Activated CD4-positive, CD25-positive, alpha-beta regulatory T cell treated with anti-CD3 and anti-CD28 coated beads, Interleukin-2, amount 50 U/mL, for 16 hours (primary cell): ENCODE measurements at places on chromosomes 13 and 19.

GRCh38 chr13:36126491-36126890 is 4.7 kb downstream of the DCLK1 start:
- no peak for DNase-seq

DNA sequence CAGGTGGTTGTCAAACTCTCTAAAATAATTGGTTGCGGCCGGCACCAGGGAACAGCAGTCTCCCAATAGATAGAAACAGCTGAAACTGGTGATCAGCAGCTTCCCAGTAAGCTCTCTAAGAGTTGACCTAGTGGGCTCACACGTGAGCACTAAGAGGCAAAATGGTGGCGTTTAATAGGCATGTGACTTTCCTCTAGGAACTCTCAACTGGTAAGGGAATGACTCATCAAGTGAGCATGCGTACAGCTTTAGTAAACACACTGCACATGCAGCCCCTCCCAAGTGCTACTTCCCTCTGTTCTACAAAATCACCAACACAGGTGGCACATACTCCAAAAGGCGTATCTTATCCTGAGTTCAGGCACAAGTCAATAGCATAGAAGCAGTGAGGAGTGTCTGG is 41.7 kb downstream of the TNFSF11 start:
- no peak for DNase-seq

DNA sequence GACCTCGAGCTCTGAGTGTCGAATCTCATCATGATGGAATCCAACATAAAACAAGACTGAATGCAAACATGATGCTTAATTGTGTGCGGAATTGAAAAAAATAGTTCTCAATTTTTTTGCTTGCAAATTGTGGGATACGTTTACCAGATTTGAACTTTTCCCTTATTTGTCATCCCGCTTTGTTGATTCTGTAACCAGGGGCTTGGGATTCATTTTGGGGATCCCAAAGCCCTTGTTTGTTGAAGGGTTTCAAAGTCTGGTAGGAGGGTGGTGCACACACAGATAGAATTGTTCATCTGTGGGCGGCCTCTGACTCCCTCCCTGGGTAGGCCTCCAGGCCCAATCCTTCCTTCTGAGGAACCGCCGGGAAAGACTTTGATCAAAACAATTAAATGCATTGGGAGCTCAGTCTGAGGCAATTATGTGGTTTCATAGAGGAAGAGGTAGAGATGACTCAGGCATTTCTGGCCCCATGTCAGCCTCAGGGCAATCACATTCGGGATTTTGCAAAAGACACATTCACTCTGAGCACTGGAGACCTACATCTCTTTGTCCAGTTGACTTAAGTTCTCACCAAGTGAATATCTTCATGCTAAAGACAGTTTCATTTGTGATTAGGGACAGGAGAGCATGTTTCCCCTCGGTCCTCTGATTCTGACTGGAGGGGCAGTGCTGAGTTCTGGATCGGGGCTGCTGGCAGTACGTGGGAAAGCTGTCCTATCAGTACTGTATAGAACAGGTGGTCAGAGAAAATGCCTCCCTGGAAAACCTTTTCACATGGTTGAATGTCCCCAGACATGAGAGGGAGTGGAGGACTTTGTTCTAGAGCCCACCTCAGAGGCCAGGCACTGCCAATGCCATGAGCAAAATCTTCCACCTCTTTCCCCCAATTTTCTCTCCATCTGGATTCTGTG is 27.8 kb upstream of the IGFL4 start:
- DNase-seq = no peak

- DNase-seq = no peak
These were observed 1216.0 kb downstream of the SLITRK5 start for GRCh38 chr13:88887045-88887662.

GRCh38 chr19:55305491-55305890 is 19.6 kb downstream of the TMEM150B start:
- no peak for DNase-seq

DNA sequence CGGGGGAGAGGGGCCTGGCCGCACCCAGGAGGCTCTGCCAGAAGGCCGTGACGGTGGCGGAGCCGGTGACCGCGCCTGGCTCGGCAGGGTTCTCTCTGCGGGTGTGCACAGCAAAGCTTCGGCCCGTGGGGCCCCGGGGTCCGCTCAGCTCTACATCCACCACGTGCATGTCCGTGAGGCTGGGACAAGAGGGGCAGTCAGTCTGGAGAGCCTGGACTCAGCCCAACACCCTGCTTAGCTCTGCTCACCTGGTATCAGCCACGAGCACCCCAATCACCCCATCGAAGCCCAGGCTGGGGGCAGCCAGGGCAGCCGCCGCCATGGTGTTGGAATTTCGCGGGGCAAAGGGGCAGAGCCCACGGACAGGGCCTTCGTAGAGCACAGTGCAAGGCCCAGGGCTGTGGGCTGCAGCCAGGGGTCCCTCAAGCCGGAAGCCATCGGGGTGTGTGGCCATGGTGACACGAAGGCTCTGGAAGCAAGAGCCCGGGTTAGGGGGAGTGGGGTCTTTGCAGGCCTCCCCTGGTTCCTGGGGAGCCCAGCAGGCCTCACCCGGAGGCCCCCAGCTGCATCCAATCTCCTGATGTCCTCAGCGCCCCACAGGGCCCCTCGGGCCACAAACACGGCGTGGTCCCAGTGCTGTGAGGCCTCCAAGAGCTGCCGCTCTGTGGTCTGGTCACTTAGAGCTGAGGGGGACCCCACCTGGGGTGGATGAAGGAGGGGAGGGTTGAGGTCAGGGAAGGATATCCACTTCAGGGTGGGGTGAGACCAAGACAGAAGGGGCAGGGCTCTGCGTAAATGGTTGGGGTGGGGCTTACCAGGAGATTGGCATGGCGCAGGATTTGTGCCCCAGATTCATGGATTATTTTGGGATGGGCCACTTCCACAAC is 1.4 kb downstream of the ASPDH start:
- DNase-seq = no peak

DNA sequence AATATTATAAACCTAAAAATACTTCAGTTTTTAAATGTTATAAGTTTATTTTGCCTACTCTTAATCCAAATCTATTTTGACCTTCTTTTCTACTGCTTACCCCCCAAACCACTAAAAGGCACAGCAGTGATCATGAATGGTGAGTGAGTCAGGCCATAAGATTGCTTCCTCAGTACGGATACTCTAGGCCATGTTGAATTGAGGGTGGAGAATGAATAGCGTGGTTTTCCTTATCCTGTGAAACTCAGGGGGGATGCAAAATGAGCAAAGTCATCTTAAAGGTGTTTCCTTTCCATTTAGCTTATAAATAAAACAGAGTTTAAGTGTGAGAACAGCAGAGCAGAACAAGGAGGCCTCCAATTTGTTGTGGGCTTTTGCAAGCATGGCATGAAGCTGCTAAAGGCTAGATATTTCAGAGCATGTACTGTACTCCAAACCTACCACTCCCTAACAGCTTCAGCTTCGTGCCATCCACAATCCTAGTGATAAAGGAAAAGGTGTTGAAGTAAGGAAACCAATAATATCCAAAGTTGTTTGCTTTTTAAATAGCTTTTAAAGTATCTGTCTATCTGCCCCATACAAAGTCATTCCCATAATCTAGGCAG is 25.0 kb downstream of the SERPINE3 start:
- DNase-seq = no peak

- DNase-seq = no peak
These were observed 19.8 kb upstream of the ISYNA1 start for GRCh38 chr19:18457483-18458331.

DNA sequence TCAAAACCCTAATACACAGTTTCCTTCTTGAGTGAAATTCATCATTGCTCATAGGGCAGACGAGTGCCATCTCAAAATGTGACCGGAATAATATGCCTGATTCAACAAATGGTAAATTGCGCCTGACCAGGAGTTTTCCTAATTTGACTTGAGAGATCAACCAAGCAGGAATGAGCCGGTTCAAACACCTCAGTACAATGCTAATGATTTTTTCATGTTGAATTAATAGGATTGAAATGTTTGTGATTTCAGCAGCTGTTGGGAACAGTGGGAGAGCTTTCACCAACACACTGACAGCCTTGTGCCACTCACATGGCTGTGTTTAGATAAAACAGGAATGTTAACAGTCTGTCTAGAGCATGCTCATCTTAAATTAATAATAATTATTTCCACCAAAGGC is 484.8 kb downstream of the PCDH9 start:
- DNase-seq = no peak

GRCh38 chr13:104616990-104617389 is 1550.8 kb upstream of the SLC10A2 start:
- no peak for DNase-seq

- no peak for DNase-seq
These were observed 2.0 kb downstream of the ZNF784 start for GRCh38 chr19:55622242-55622969.

- DNase-seq = no peak
These were observed 87.0 kb downstream of the MAB21L1 start for GRCh38 chr13:35389535-35389934.

DNA sequence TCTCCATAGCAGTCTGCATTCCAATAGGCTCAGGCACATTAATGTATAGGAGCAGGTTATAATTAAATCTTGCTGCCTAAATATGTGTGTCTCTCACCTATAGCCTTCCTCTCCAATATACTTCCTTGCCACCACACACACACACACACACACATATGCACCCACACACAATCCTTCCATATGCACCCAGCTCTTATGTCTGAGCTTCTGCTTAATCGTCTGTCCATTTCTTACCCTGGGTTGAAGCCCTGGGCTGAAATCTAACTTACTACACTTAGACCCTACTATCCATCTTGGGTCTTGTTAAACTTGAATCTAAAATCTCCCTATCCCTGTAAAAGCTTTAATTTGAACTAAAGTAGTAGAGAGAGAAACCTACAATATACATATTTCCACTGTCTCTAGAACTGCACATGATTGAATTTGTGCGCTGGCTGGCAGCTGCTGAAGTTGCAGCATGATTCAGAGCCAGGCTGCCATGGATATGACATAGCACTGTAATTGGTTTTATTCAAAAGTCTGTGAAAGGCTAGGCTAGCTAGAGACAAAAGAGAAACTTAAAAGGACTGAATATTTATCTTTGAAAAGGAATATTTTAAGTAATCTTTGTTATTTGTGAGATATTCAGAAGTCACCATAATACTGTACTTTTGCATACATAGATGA is 25.7 kb upstream of the FREM2 start:
- no peak for DNase-seq

DNA sequence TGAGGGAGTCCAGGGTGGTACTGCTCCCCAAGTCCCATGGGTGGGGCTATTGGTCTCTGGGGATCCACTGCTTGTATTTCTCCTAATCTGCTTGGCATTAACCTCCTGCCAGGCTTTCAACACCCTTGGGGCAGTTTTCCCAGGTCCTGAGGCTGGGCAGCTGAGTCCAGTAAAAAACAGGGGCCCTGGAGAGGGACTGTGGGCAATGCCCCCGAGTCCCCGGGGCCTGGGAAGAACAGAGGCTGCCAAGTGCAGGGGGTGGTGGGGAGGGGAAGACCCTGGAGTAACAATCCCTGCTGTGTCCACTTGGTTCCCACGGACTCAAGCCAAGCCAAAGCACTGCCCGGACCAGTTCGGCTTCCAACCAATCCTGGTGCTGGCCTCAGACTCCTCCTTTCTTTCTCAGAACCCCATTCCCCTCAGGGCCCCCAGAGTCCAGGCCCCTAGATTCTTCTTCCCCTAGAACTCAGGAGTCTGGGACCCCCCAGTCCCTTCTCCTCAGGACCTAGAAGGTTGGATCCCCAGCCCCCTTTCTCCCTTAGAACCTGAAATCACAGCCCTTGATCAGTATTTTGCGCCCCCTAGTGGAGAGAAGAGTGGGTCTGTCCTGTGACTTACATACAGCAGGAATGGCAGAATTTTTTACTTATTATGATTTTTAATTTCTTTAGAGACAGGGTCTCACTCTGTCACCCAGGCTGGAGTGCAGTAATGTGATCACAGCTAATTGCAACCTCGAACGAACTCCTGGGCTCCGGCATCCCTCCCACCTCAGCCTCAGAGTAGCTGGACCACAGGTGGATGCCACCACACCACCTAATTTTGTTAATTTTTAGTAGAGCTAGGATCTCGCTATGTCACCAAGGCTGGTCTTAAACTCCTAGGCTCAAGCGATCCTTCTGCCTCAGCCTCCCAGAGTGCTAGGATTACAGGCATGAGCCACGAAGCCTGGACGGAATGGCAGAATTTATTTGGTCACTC is 3.7 kb upstream of the CLPTM1 start:
- DNase-seq = peak; percentile 55

GRCh38 chr19:31307071-31307669 is 42.1 kb downstream of the TSHZ3 start:
- DNase-seq = no peak

DNA sequence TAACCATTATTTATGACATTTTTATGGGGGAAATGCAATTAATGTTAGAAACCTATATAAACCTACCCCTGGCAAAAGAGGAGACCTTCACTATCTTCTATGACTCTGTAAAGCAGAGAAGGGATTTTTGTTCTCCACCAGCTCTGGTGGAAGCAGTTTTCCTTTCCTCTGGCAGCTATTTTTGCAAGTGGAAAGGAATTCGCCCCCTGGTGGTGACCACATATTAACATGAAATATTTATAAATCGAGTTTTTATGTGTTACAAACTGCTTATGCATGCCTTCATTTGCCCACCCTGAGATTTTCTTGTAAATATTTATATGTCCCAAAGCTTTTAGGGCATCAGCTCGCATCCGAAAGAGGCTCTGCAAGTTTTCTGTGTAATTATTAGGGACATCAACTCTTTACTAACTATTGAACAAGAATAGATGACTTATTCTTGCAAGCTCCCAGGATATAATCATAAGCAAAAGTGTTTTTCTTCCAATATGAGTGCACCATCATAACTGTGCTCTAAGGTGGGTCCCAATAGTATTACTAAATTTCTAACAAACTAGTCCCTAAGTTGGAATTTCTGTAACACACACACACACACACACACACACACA is 62.4 kb downstream of the SERTM1 start:
- DNase-seq = no peak

DNA sequence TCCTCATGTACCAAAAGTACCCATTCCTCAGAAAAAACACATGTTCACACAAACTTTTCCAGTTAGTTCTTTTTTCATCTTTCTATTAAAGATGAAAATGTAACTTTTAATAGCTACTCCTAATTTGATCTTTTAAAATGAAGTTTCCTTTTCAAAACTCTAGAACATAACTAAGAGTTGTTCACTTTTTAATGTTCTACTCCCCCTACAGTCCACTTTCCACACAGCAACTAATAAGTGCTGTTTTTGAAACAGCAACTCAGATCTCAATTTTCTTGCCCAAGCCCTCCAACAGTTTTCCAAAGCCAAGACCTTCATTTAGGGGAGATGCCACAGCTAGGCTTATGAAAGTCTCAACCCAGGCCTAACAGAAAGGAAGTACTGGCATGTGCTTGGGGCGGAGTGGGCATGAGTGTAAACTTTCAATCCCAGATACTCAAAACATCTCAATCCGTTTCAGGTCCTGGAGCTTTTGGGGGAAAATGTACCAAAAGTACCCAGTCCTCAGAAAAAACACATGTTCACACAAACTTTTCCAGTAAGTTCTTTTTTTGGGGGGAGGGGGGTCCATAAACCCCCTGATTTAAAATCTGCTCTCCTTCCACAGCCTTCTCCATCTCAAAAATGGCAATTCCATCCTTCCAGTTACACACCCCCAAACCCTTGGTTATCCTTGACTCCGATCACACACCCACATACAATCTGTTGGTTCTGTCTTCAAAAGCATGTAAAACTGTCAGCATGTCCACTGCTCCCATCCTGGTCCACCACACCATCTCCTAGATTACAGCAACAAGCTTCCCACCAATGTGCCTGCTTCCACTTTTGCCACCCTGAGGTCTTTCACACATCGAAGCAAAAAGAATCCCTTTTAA is 2.0 kb downstream of the FBL start:
- DNase-seq = no peak

- no peak for DNase-seq
These were observed 75.3 kb upstream of the SERP2 start for GRCh38 chr13:44298314-44298713.
